ENCODE measurements at places on chromosomes 11 and 22.

DNA sequence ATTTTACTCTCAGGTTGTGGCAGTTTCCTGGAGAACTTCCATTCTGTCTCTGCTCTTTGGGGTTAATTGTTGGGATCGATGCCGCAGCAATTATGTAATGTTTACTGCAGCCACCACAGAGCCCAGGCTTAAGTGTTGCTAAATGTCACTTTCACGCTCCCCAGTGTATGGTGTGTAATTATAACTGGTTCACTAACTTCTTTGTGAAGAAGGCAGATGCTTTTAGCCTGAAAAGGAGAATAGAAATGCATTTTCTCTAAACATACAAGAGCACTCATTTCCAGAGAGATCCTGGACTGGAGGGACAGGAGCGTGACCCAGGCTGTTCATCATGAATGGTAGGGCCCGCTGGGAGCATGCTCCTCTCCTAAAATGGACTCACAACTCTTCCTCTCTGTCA, 132.2 kb upstream of the PLET1 start:
- no peak for DNase-seq

DNA sequence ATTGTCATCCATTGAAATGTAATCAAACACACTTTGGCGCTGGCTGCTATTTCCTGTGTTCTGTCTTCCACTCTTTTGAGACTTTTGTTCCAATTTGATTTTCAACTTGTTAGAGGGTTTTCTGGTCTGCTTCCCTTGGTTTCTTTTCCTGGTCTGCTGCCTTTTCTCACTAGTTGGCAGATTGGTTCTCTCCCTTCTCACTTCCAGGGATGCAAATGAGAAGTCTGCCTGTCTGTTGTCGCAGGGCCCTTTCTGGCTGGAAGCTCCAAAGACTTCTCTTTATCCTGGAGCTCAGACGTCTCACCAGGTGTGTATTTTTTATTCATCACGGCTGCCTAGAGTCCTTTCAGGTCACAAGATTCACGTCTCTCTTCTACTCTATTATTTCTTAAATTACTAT, 84.0 kb downstream of the RPS6KA4 start:
- no peak for DNase-seq

DNA sequence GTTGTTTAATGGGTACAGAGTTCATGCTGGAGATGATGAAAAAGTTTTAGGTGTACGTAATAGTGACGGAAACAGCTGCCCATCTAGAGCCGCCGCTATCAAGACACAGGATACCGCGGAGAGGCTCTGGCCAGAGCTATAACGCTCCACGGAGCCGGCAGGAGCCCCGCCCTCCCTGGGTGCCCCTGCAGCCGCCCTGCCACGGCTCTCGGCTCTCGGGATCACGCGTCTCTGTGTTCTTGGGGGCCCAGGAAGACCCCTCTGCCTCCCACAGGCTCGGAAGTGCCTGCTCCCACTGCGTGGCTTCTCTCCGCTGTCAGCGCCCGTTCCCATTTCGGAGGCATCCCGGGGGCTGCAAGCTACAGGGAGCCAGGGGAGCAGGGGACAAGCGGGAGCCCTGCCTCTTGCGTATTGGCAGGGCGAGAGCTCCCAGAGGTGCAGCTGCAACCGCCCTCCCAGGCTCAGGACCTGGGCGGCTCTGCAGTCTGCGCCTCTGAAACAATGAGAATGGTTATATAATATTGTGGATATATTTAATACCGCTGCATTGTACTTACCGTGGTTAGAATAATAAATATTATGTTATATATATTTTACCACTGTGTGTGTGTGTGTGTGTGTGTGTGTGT, 13.7 kb downstream of the GLYATL2 start:
- no peak for DNase-seq

DNA sequence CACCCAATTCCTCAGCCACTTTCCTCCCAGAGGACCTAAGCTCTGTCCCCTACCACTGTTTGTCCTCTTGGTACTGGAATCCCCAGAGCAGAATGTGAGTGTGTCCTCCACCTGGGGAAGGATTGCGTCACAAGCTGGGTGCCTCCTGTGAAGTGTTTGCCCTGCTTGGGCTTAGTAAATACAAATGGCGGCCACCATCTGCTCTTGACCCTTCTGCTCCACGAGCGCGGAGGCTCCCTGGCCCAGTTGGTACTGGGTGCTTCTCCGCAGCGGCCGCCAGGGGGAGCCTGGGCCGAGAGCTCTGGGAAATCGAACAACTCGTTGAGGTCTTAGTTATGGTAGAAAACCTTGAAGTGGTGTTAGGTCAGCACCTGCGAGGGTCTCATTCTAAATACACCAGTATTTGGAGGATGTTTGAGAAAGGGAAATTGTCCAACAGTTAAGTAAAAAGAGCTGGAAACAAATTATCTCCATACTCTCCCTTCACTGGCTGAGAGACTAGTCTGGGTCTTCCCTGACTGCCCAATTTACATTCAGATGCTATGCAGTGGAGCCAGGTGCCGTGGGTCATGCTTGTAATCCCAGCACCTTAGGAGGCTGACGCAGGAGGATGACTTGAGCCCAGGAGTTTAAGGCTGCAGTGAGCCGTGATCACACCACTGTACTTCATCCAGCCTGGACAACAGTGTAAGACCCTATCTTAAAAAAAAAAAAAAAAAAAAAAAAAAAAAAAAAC, 74.6 kb upstream of the TEAD1 start:
- no peak for DNase-seq

- DNase-seq = no peak
These were observed 49.5 kb downstream of the ARFGAP2 start for GRCh38 chr11:47127213-47127612.

- DNase-seq = no peak
These were observed 325.8 kb downstream of the FAT3 start for GRCh38 chr11:92550411-92550810.

Measured in Caki2 (cell line).